Fibroblast of skin of left biceps (primary cell): ENCODE measurements at places on chromosomes 4 and X.

DNA sequence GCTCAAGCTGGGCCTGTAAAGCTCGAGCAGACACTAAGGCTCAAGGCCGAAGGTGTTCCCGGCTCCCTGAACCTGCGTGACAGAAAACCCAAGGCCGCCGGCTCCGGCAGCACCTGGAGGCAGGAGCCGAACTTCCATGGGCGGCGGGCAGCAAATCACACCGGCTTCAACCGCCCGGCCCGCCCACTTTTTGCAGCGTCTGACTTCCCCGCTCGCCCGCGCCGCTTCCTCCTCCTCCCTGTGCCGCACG, 940 bp upstream of the NSD2 start:
- no peak for DNase-seq

DNA sequence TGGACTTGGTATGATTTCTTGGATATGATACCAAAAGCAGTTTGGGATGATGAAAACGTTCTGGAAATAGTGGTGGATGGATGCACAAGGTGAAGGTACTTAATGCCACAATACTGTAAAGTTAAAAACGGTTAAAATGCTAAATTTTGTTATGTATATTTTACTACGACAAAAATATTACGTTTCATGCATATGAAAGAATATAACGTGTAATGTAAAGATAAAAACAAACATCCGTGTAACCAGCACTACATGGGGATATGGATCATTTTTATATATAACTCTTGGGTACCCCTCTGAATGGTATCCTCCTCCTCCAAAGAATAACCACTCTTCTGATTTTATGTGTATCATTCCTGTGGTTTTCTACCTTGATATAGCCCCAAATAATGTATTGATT, 862 bp upstream of the CENPU start:
- DNase-seq = no peak

GRCh38 chr4:32472918-32473317, 1752.7 kb downstream of the PCDH7 start:
- no peak for DNase-seq

- DNase-seq = no peak
Observed at GRCh38 chr4:71487344-71487920, 148.6 kb downstream of the SLC4A4 start.

DNA sequence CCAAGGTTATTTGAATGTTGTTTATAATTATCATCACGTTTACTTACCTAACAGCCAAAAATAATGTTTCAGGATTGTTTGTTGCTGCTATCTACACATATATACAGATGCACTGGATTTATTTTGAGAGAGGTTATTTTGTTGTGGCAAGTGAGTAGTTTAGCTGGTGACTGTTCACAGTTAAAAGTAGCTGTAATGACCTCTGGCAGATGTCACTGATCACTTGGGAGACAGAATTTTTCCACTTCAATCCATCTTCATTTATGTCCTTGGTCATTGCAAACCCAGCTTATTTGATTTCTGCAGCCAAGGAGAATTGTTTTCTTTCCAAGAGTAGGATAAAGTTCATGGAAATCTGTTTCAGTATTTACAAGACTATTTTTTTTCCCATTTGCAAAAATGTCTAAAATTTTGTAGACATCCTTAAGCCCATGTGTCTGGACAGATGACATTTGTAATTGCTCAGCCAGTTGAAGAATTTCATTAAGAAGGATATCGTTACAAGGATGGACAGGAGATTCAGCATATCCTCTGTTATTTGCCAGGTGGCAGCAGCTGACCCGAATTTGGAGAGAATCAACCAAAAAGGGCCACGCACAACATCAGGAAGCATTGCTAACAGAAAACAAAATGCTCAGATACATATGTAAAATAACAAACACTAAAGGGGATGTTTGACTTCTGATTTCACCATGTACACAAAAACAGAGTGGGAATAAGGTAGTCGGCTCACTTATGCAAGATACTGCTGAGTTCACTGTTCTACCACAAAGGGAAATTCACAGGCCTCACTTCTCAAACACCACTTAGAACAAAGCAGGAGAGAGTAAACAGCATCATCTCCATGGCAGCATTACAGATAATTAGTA, 64.5 kb downstream of the GPRIN3 start:
- no peak for DNase-seq

- DNase-seq = no peak
Observed at GRCh38 chr4:122152711-122153226, 638 bp downstream of the BLTP1 start.

- no peak for DNase-seq
Observed at GRCh38 chrX:31747411-31747810, 675.6 kb upstream of the FTHL17 start.

- DNase-seq = no peak
Observed at GRCh38 chrX:108044554-108045256, at the start of gene VSIG1. Gene VSIG1, plus strand, starts transcription at chrX:108045065. Its CDS starts 66 bp downstream, at chrX:108045131.

- no peak for DNase-seq
Observed at GRCh38 chr4:100168521-100168920, 21.7 kb downstream of the DDIT4L start.

- DNase-seq = no peak
Observed at GRCh38 chr4:94076498-94076897, 131.2 kb upstream of the SMARCAD1 start.

DNA sequence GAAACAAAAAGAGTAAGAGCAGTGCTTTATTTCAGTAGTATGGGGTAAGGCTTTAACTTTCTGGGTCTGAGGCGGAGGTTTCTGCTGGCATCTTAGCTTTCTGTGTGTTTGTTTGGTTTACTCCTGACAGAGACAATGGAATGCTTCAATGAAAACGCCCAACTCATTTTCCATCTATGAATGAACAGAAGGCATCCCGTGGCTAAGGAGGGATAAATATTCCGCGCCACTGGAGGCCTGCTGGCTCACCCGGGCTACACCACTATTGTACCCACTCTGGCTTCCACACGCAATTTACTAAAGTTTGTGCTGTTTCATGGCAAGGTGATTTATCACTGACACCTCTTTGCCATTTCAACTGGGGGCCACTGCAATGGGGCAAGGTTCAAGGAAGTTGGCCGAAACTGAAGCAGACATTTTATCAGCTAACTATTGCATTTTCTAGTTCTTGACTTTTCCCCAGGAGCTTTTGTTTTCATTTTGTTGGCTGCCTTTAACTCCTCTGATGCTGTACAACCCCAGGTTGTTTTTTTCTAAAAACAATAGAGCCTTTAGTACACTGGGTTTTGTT, 32.8 kb upstream of the PPARGC1A start:
- no peak for DNase-seq

- no peak for DNase-seq
Observed at GRCh38 chr4:129138810-129139496, 43.0 kb downstream of the C4orf33 start.

GRCh38 chrX:66015152-66015831, 24.6 kb downstream of the VSIG4 start:
- no peak for DNase-seq

GRCh38 chr4:96379524-96379923, 539.6 kb downstream of the PDHA2 start:
- no peak for DNase-seq

GRCh38 chr4:1773754-1774153, 19.3 kb upstream of the FGFR3 start:
- DNase-seq = no peak

GRCh38 chr4:147777456-147778091, 45.7 kb downstream of the ARHGAP10 start:
- DNase-seq = no peak

GRCh38 chr4:122639181-122639580, 18.3 kb upstream of the IL21 start:
- no peak for DNase-seq

- DNase-seq = no peak
Observed at GRCh38 chrX:373641-374471, 12.9 kb downstream of the PPP2R3B start.

DNA sequence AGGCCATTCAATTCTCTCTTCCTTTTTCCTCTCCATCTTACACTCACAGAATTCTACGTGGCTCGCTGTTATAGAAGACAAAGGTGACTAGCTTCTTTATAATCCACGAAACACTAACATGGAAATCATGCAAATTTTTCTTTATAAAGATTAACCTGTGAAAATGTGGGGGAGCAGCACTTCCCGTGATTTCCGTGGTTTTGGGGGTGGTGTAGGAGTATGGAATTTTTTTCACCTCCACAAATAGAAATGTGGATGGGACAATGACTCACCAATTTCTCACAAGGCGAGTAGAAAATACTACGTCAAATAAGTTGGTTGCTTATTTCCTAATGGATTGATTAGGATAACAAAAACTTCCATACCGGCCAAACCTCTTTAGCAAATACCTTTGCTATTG, 719.2 kb upstream of the TENM3 start:
- no peak for DNase-seq

- DNase-seq = no peak
Observed at GRCh38 chr4:94334476-94334875, 8.2 kb downstream of the HPGDS start.

DNA sequence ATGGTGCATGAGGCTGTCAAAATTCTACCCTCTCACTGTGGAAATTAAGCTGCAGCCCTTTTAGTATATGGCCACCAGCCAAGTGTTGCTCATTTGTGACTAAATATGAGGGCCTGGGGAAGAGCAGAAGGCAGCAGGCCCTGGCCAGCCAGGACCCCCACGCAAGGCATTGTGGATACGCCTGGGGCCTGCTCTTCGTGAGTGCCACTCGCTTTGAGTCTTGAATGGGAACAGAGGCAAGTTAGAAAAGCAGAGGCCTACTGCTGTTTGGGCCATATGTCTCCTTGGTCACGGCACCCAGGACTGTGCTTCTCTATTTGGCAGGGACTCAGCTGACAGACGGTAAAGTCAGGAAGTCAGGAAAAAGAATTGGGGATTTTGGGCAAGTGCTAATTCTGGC, 10.9 kb downstream of the RTL5 start:
- DNase-seq = no peak

DNA sequence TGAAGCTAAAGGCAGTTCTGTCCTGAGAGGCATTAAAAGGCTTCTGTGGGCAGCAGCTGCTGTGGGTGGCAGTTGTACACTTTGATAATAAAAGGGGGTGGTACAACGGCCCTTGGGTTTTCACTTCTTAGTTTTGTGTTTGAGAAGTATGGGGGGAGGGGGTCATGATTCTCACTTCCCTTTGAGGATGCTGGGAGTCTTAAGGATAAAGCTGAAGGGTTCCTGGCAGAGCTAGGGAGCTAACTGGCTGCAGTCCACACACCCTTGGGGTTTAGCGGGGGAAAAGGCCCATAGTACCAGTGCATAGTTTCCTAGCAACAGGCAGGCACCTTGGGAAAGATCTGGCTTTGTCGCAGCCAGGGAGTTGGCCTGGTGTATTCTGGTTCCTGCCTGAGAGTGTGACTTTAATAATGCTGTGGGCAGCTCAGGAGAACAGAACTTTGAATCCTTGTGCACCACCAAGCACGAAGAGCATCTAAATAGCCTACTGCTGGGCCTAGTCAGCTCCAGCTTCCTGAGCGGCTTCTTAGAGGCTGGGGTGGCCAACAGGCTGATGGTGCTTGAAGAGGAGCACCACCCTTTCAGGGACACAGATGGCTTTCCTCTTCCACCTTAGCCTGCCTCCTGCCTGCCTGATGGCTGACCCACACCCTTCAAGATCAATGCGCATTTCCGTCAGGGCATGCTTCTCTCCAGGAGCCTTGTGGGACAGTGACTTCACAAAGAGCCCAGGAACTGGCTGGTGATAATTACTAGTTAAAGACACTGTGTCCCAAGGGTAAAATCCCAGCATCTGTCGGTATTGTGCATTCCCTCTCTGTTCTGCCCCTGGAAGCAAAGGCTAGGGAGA, 12.5 kb downstream of the ZBTB33 start:
- no peak for DNase-seq

GRCh38 chr4:147003956-147004809, 58.5 kb upstream of the TTC29 start:
- DNase-seq = no peak

GRCh38 chrX:67604979-67605703, 61.3 kb downstream of the AR start:
- peak; percentile 62 for DNase-seq

- DNase-seq = no peak
Observed at GRCh38 chr4:21795091-21795490, 153.5 kb downstream of the KCNIP4 start.

GRCh38 chrX:39890807-39891206, 207.0 kb downstream of the BCOR start:
- no peak for DNase-seq

- peak; percentile 9 for DNase-seq
Observed at GRCh38 chr4:75781305-75781704, 56.9 kb downstream of the USO1 start.

DNA sequence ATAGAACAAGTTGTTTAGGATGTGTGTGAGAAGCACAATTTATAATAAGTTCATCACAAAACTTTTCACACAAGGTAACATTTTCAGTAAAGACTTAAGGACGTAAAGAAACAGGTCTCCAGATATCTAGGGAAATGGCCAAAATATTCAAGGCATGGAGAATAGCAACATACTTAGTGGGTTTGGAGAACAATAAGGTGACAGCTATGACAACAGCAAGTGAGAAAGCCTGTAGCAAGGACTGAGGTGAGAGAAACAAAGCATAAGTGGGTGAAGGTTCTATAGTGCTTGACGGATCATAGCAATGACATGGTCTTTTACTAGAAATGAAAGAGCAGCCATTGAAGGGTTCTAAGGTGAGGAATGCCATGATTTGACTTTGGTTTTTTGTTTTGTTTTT, 1337.3 kb downstream of the PCDH18 start:
- DNase-seq = no peak

GRCh38 chr4:88674565-88674964, 23.1 kb downstream of the NAP1L5 start:
- no peak for DNase-seq

GRCh38 chr4:185722029-185722316, 90.0 kb downstream of the SORBS2 start:
- DNase-seq = no peak

DNA sequence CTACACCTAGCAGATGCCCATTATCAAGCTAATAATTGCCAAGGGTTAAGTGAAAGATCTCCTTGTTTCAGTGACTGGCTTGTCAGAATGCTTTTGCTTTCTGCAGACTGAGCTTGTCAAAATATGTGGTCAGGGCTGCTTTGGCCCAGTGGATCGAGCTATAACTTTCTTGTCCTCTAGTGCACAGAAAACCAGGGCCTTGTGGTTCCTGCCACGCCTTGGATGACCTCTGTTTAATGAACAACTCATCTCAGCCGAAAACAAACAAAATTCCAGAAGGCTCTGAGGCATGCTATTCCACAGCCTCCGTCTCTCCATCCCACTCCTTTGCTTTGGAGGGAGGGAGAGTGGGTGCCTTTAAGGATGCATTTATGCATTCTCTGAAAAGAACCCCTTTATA, 11.3 kb downstream of the EVC start:
- DNase-seq = no peak

GRCh38 chr4:159051245-159052071, 51.4 kb upstream of the RAPGEF2 start:
- DNase-seq = no peak

DNA sequence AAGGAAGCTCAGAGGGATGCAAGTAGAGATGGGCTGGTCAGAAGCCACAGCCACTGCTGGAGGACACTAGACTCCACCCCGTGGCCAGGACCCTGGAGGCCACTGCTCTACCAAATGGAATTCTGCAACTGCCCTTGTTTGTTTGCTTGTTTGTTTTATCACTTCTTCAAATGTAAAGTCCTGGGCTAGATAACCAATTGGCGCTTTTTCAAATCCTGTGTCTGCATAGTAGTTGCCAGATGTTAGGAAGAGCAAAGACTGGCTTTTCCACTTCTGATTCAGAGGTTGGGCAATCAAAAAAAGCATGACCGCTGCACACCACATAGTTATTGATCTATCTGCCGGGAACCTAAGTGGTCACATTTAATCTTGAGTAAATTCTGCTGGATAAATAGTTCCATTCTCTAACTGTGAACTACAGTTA, 255.2 kb upstream of the SFRP2 start:
- no peak for DNase-seq
